ENCODE measurements at places on chromosomes 3 and 15.

GRCh38 chr3:133375403-133375745 is 24.5 kb upstream of the BFSP2 start:
- no peak for DNase-seq

DNA sequence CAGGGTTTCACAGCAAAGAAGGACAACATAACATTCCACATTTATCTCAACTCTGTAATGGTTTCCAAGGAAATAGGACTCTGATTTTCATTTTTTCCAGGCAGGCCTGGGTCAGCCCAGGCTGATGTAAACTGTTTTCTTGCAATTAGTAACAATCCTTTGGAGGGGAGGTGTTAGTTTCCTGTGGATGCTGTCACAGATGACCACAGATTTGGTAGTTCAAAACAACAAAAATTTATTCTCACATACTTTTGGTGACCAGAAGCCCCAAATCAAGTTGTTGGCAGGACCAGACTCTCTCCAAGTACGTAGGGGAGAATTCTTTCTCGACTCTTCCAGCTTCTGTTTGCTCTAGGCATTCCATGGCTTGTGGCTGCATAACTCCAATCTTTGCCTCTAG is 88.0 kb downstream of the EDEM1 start:
- peak; percentile 71 for DNase-seq

- no peak for DNase-seq
These were observed 73.0 kb downstream of the OXNAD1 start for GRCh38 chr3:16337856-16338540.

- DNase-seq: no peak
These were observed 43.6 kb upstream of the SPTSSB start for GRCh38 chr3:161414907-161415306.

DNA sequence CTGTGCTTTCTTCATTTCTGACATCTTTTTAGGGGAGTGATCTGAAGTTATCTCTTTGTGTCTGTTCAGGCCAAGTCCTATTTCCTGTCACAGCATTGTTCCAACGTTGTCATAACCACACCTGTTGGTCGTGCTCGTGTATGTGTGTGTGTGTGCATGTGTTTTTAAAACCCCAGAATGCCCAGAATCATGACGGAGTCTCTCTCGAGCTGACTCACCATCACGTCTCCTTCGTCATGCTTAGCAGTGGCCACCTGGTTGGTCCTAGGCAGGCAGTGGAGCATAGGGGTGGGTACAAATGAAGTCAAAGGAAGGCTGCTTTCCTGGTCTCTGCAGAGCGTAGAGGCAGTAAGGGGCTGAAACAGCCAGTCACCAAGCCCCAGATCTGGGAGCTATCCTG is 126.8 kb upstream of the ABHD17C start:
- peak; percentile 74 for DNase-seq

GRCh38 chr15:26690778-26691177 is 82.1 kb downstream of the GABRB3 start:
- no peak for DNase-seq

DNA sequence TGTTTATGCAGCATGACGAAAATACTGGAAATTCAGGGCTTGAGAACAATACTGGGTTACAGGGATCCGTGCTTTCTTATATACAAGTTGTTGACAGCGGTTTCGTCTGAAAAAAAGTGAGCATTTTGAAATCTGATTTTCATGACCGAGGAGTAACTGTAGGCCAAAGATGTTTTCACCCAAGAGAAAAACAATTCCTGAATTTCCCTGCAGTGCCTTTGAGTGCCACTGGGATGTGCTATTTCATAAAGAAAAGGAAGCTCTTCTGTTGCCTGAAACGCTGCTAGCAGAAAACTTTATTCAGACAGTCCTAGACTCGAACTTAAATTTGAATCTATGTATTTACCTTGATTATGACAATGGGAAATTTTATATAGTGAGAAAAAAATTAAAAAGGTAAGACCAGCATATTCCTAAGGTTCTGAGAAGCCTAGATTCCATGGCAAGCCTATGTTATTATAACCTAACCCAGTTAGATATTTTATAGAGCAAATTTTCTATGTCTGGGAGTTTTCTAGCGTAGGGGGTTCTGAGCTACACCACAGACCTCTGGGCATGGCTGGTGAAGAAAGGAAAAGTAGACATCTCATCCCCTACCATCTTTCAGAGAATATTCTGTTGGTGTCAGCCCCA is 30.2 kb downstream of the KCNAB1 start:
- peak; percentile 70 for DNase-seq

GRCh38 chr3:109387621-109388020 is 50.3 kb upstream of the DPPA4 start:
- DNase-seq: no peak
